Cortex of kidney (tissue), 1 donor: ENCODE measurements at places on chromosomes 11 and 22.

GRCh38 chr11:405954-406795 is 8.6 kb downstream of the SIGIRR start:
- no peak for DNase-seq

DNA sequence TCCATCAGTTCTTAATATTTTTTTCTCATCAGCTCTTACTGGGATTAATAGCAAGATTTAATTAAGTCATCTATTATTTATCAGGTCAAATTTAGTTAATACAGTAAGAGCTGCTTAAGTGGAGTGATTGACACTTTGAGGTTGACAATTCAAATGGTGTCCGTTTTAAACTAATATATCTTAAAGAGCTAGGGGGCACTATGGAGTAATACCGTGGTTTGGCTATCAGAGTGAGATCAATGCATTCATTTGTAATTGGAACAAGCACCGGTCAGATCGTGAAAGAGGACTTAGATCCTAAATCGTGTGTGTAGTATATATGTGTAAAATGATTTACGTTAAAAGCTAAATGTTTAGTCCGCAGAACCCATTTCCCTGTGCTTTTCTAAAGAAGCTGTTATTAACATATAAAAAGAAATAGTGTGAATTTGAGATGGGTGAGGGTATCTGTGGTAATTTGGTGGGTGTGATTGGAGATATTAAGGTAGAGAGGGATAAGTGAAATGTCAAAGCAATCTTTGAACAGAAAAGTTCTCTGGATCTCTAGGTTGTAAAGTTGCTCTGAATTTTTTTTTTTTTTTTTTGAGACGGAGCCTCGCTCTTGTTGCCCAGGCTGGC is 2.3 kb downstream of the SIK2 start:
- DNase-seq, result no peak

DNA sequence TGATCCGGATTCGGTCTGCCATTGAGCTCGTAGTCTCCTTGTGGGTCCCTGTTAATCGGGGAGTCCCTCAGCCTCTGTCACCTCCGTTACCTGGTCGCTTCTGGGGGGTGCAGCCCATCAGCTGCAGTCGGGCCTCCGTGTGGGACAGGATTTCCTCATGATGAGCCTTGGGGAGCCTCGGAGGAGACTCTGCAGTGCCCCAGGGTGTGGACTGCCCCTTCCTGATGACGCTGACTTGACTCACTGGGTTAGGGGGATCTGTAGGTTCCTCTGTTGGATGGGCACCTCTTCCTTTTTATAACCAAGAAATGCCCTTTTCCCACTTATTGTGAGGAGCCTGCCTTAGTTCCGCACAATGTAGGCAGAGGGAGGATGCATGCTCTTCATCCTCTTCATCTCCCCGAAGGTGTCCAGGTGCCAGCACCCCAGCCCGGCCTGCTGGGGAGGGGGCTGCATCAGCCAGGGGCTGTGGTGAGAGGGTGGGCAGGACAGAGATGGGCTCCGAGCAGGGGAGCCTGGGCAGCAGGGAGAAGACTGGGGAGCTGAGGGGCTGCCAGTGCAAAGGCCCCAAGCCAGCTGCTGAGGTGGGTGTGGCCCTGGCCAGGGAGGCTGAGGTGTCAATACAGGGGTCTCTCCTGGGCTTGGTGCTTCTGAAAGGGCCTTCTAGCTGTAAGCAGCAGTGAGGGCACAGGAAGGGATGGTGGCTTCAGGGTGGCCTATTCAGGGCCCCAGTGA is 13.5 kb upstream of the TTLL8 start:
- no peak for DNase-seq

DNA sequence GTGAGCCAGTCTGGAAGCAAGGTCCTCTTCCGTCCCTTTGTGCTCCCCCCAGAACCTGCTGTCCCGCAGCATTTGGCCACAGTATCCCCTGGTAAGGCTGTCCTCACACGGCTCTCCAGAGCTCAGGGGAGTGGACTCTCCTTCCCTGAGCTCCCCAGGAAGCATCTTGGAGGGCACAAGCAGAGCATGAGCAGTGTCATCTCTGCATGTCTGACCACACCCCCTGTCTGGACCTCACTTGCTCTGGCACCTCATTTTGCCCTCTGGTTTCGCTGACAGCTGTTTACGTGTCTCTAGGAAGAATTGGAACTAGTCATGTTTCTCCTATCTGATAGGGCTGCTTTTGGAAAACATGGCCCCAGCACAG is 15.5 kb downstream of the DCPS start:
- no peak for DNase-seq

DNA sequence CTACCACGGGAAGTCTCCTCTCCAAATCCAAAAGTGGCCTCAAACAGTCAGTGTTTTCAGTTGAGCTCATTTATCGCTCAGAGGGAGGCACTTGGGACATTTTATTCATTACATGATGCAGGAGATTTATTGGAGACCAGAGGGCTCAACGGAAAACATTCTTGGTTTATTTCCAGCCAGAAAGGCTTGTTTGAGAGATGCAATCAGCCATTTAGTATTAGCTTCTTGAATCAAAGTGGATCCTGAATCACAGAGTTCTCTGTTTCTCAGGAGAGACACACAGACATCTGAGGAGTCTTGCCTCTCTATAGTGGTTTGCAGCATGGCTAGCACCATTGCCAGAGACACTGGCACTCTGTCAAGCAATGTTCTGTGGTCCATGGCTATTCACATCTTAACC is 31.5 kb downstream of the CD44 start:
- no peak for DNase-seq

DNA sequence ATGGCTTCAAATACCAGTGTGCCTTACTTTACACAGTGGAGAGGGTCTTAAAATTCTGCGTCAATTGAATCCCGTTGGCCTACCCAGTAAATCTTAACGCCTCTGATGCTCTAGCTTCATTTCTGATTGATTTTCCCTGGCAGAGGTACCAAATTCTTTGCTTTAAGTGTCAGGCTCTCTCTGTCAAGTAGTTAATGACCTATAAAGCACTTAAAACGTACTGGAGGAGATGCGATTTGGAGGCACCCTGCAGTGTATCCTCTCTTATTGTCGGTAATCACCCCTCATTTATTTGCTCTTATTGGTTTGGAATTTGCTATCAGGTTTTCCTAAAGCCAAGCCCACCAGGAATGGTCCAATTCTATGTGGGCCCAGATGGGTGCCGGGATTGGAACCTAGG is 59.2 kb downstream of the NFAM1 start:
- no peak for DNase-seq
